ENCODE measurements at places on chromosomes 1 and 21.

DNA sequence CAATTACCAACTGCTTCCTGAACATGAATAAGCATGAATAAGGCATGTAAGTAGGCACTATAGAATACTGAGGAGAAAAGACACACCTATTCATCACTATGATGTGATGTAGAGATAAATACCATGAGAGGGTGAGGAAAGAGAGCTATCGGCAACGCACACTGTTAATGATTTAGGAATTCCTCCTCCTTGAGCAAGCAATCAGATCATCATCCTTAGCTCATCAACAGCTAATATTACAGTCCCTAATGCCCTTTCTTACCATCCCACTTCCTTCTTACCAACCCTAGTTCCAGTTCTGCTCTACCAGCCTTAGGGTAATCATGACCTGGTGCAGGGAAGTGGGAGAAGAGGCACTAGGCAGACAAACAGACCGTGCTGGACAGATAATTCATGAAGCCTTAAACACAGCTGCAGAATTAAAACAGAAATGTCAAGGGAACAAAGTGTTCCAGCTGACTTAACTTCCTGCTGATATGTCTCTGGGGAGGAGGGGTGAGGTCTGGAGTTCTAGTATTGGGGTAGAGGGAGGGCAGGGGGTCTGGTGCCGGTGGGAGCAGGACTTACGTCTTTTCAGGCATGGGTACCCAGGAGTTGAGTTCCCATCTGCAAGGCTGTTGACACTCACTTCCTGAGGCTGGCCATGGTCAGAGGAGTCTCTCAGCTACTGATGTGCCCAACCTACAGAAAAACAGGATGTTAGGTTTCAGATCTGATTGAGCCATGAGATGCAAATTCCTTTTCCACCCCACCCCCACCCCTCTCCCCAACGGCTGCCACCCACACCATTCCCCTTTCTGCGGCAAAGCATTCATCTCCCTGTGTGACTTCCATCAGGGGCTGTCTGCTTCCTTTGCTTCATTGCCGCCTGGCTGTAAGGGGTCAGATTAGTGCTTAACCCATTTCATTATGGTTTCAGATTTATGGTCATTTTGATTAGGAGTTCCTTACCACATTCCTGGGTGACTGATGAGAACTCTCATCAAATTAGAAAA is 12.6 kb upstream of the RCSD1 start:
- DNase-seq = no peak

- no peak for DNase-seq
Observed at GRCh38 chr1:180133193-180133592, 21.5 kb upstream of the QSOX1 start.

DNA sequence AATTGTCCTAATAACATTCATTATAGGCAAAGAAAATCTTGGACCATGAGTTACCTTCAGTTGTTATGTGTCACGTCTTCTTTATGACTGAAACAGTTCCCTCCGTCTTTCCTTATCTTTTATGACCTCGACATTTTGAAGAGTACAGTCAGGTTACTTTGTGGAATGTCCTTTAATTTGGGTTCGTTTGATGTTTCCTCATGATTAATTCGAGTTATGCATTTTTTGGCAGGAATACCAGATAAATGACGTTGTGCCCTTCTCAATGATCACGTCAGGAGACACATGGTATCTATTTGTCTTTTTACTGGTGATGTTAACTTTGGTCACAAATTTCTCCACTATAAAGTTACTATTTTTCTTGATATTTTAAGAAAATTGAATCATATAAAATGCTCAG is 17.3 kb upstream of the KLF17 start:
- no peak for DNase-seq

- DNase-seq = no peak
Observed at GRCh38 chr1:248613742-248614141, 16.2 kb upstream of the OR2T10 start.

DNA sequence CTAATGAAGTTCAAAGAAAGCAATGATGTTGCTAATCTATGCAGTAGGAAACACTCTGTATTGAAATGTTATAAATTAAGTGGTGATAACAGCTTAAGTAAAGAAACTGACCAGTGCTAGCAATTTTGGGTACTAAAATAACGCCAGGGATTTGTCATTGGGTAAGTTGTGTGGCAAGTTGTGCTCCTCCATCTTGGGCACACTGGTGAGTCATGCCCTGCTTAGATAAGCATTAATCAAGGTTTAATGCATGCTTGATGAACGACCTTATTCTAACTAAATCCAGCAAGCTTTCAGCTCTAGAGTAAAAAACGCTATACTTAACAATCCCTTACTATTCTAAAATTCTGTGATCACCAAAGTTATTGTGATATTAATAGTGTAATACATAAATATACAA is 25.2 kb downstream of the VAMP4 start:
- DNase-seq = no peak

- no peak for DNase-seq
Observed at GRCh38 chr1:11787804-11788436, 17.8 kb downstream of the MTHFR start.

Data from NCI-H226 (cell line).